ENCODE measurements at places on chromosomes 4 and X.

GRCh38 chrX:11764602-11765067 lies 6.6 kb downstream of the MSL3 start:
- DNase-seq = no peak

DNA sequence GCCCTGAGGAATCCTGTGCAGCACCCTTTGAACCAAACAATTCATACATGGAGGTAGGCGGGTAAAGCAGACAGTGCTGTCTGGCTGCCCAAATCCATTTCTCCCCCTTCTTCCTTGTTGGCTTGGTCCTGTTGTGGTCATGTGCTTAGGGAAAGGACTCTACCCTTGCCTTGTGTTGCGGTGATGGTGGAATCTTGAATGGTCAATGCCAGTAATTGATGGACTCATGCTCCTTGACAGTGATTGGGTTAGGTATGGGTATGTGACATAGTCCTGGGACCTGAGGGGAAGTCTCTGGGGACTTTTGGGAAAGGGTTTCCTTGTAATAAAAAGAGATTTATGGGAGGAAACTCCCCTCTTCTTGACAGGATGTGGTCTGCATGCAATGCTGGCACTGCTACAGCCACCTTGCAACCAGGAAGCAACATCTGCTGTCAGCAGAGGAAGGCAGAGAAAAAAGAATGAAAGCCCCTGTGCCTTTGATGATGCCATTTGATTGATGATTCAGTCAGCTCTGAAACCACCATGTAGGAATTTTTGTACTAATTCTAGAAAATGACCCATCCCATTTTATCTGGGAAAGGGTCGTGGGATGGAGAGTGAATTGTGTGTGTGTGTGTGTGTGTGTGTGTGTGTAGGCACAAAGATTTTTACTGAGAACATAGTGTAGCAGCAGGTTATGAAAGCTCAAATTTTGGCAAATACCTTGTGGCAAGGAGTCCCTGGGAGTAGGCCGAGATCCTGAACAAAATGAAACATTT lies 30.0 kb upstream of the HUWE1 start:
- DNase-seq = no peak

- no peak for DNase-seq
Observed at GRCh38 chrX:85244450-85245211, 840 bp downstream of the ZNF711 start.

GRCh38 chr4:76977736-76978350 lies 28.3 kb downstream of the SEPTIN11 start:
- no peak for DNase-seq

GRCh38 chr4:147096667-147097604 lies 151.3 kb upstream of the TTC29 start:
- no peak for DNase-seq

DNA sequence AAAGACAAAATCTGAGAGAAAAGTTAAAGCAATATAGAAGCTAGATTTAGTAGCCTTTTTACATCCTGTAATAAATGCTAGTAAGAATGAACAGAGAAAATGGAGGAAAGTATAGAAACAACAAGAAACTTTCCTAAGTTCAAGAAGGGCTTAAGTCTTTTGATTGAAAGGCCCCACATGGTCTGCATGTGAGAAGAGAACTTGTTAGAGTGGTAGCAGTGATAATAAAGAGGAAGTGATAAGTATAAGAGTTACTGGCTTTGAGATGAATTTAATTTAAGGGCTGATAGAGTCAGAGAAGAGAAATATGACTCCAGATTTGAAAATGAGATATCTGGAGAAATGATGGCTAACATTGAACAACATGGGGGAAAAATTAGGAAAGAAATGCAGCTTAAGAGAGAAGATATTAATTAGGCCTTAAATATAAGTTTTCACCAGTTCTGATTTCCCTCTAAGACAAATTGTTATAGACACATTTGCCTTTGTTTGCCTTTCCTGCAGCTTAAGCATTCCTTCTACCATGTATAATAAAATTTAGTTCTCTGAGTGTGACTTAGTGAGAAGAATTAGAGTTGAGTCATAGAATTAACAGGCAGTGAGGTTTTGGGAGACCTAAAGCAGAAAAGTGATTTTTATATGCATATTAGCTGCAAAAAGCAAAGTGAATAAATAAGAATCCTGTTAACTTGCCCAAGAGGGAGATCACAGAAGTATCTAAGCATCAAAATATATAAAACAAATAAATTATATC lies 18.4 kb downstream of the ZFX start:
- DNase-seq = no peak

- no peak for DNase-seq
Observed at GRCh38 chr4:67779631-67780030, 25.4 kb upstream of the GNRHR start.

- DNase-seq = no peak
Observed at GRCh38 chrX:109716431-109717028, 16.5 kb downstream of the ACSL4 start.

DNA sequence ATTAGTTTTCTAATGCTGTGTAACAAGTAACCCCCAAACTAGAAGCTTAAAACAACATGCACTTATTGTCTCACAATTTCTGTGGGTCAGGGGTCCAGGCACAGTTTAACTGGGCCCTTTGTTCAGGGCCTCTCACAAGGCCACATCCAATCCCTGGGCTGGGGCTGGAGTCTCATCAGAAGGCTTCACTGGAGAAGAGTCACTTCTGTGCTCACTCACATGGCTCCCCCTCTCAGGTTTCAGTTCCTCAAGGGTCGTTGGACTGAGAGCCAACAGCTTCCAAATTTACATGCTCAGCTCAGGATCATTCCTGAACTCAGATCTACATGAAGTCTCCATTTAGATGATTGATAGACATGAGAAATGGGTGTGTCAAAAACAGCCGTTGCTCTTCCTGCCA lies 77.1 kb downstream of the EVC start:
- DNase-seq = no peak

DNA sequence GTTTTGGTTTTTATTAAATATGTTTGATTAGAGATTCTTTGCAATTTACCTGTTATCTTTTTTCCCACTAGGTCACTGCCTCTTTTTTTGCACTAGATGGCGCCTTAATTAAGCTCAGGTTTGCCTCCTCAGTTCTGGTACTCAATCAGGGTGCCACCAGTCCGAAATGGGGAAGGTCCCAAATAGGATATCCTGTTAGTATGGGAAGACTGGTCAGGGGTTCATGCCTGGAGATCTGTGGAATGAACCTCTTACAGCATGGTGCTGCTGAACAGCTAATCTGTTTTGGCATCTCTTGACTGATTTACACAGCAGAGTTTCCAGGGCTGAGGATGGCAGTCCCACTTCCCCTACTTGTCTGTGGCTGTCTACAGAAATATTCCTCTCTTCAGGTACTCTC lies 24.2 kb upstream of the VSIG1 start:
- DNase-seq = no peak

- no peak for DNase-seq
Observed at GRCh38 chr4:1591107-1591506, 93.0 kb downstream of the FAM53A start.

- DNase-seq = no peak
Observed at GRCh38 chr4:101334963-101335572, 12.3 kb downstream of the PPP3CA start.

DNA sequence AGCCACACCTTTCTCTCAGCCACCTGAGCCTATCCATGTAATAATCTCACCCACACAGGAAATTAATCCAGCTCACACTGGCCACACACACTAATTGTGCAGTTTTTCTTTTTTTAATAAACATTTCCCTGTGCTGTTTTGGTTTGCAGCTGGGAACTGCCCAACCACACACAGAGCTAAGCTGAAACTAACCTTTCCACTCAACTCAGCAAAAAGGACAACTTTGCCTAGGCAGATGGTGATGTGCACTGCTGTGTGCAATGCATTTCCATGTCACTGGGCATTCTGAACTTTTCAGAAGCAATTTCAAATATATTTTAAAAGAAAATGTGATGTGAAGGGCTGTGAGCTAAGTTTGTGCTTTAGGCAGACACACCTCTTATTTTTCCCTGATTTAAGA lies 70.0 kb upstream of the TLL1 start:
- DNase-seq = no peak

GRCh38 chr4:165207016-165207430 lies 338 bp upstream of the KLHL2 start:
- DNase-seq = no peak

DNA sequence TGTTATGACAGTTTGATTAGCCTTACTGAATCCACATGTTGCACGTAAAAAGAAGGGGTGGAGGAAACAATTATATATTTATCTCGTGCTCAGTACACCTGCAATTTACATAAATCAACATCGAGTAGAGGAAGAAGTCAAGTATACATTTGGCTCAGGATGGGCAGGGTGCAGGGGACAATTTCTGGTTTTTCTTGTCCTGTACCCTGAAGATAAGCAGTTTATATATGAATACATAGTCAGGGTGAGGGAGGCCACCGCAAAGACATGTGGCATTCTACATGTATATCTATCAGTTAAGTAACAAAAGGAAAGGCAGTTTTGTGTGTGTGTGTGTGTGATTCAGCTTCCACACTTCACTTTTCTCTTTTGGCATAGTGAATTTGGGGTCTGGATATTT lies 11.1 kb upstream of the EREG start:
- no peak for DNase-seq

- DNase-seq = no peak
Observed at GRCh38 chrX:105765691-105766090, 56.6 kb upstream of the NRK start.

DNA sequence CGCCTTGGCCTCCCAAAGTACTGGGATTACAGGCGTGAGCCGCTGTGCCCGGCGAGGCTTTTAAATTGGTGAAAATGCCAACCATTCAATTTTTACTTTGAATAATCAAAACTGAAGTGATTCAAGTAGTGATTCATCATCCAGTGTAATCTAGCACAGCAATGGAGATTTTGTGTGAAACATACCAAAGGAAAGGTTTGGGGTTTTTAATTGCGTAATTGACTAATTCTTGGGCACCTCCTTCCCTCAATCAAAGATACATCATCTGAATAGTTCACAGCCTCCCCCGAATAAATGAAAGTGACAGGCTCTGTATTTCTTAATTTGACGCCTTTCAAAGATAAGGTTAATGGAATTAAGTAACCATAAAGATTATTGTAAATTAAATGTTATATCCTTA lies 69.0 kb downstream of the DMD start:
- DNase-seq = no peak

GRCh38 chr4:13704761-13705160 lies 77.2 kb upstream of the BOD1L1 start:
- no peak for DNase-seq

DNA sequence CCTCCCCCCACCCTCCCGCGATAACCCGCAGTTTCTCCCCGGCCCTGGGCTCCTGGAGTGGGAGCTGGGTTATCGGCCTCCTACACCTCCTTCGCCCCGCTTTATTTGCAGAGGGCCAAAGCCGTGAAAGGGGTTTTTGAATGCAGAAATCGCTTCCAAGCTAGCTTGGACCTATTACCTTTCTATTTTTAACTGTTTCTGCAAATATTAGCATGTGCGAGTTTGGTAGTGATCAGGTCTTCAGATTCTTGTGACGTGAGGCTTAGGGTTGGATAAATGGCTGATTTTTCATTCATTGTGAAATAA lies 1.3 kb downstream of the USP9X start:
- no peak for DNase-seq

GRCh38 chr4:11565899-11566298 lies 137.2 kb upstream of the HS3ST1 start:
- no peak for DNase-seq

- DNase-seq = no peak
Observed at GRCh38 chrX:104987063-104987462, 233.4 kb downstream of the TEX13A start.

- no peak for DNase-seq
Observed at GRCh38 chr4:5192271-5192670, 141.0 kb downstream of the STK32B start.

- no peak for DNase-seq
Observed at GRCh38 chr4:10334506-10335028, 122.7 kb downstream of the ZNF518B start.

DNA sequence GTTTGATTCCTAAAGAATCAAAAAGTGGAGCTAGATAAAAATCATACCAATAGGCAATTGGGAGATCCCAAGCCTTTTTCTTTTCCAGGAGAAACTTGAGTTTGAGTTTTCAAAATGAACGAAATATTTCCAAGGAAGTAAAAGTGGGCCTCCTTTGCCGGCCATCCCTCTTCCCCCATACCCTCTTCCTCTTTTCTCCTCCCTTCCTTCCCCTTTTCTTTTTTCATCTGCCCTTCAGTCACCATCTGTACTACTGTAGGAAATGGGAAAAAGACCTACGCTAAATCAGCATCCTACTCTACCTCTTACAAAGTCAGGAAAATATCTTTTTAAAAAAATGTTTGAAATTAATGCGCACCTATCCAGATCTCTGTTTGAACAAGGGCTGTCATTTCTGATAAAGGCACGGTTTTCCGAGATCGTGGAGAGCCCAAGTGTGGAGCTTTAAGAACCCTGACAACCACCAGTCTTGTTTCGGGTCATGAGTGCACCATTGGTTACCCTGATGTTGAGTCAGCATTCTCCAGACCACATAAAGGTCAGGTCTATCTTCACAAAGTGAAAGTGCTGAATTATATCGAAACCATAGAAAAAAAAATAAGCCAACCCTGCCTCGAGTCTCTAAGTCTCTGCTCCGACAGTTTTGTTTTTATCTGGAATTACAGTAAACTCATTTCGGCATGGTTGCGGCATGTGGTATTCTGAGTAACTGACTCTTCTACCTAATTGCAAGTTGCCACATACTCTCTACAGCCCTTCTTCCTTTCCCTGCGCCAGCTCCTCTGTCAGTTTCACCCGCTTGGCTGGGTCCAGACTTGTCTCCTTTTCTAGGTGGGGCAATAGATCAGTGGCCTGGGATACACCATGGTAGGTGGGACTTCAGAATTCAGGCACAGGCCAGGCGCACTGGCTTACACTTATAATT lies 140.2 kb upstream of the KLF3 start:
- DNase-seq = no peak

- DNase-seq = no peak
Observed at GRCh38 chr4:11250510-11250909, 178.2 kb downstream of the HS3ST1 start.

DNA sequence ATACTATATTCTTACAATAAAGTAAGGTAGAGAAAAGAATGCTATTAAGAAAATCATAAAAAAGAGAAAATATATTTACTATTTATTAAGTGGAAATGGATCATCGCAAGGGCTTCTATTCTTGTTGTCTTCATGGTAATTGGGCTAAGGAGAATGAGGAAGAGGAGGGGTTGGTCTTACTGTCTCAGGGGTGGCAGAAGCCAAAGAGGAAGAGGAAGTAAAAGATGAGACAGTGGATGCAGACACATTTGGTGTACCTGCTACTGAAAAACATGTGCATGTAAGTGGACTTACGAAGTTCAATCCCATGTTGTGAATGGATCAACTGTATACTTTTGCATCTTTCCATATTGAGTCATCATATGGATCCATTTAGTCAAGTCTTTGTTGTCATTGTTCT lies 1502.1 kb upstream of the ADGRL3 start:
- DNase-seq = no peak

DNA sequence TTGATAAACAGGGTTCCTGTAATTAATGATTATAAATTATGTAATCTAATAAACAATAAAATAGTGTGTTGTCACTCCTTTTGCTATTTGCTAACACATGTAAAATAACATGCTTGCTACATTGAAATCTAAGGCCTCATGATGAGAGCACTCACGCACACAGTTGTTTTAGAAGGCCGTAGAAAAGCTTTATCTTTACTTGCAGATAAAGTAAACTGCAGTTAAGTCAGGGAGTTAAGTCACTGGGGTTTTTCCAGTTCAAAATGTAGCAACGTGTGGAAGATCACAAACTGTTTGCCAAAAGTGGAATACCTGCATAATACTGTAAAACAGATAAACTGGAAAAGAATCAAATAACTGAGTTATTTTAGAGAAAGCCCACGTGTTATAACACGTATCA lies 187.3 kb upstream of the PACRGL start:
- no peak for DNase-seq
